ENCODE measurements at places on chromosomes 6 and 20.

- no peak for DNase-seq
Observed at GRCh38 chr6:134002821-134003220, 49.6 kb downstream of the SLC2A12 start.

DNA sequence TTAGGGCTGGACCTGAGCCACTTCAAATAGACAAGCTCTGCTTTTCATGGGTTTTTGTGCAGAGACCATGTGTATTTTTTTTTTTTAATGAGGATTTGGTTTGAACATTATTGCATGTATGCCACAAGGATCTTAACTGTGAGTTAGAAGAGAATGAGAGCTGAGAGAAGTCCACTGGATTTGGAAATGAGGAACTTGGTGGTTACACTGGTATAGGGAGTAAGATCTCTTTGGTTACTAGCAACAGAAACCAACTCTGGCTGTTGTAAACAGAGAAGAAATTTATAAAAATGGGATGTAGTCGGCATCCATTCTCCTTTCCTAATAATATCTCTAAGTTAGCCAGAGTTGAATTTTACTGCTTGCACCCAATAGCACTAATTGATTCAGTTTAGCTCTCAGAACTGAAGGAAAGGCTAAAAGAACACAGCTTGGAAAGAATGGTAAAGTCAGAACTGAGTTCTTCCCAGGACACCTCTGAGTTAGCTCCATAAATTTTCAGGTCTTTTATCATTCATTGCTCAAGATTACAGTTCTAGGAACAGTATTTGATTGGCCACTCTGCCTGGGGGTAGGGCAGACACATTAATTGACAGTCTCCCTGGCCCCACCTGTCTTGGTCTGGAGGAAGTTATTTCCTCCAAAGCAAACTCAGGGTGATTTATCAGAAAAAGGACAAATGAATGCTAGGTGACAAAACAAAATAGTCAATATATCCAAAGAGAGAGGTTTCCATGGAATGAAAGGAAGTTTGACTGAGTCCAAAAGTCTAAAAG is 3.9 kb upstream of the WFDC2 start:
- no peak for DNase-seq

DNA sequence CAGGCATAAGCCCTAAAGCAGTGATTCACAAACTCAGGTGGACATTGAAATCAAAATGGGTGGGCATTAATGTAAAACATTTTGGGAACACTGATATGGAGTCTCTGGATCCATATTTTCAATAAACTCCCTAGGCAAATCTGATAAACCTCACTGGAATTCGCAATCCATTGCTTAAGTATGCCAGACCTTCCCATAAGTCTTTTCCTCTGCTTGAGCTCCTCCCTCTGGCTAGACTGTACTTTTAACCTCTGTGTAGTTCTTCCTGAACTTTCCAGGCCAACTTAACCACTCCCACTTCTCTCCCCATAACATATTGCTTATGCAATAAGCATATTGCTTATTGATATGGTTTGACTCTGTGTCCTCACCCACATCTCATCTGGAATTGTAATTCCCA is 629.7 kb upstream of the IMPG1 start:
- DNase-seq: no peak

- DNase-seq: no peak
Observed at GRCh38 chr20:64056639-64056888, 6.4 kb upstream of the TCEA2 start.

DNA sequence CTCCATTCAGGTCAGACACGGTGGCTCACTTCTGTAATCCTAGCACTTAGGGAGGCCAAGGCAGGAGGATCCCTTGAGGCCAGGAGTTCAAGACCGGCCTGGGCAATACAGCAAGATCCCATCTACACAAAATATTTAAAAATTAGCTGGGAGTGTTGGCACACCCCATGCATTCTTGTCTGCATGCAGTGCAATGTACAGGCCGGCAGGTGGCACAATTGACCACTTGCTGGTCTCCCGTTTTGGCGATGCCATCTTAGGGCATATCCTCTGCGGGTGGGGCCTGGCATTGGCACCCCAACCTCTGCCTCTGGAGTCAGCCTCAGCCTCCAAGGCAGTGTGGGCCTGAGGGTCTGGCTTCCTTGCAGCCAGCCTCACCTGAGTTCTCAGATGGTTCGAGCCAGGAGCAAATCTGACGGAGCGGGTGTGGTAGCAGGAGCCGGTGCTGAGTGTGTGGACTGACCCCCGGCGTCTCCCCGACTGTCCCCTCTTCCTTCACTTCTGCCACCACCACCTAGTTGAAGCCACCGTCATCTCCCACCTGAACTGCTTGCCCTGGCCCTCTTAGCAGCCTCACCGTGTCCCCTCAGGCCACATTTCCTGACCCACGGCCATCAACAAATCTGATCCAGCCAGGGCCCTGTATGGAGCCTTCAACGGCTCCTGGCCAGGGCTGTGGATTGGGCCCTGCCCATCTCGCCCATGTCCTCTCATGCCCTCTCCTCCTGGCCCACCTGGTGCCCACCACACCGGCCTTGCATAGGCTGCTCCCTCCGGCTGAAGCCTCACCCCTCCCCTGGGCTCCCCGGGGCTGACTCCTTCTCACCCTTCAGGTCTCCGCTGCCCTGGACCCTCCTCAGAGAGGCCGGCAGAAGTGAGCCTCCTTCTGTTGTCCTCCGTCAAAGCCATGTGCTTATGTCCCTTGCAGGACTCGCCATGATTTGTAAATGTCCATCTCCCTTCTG is 44.0 kb downstream of the EFCAB8 start:
- peak; percentile 70 for DNase-seq

DNA sequence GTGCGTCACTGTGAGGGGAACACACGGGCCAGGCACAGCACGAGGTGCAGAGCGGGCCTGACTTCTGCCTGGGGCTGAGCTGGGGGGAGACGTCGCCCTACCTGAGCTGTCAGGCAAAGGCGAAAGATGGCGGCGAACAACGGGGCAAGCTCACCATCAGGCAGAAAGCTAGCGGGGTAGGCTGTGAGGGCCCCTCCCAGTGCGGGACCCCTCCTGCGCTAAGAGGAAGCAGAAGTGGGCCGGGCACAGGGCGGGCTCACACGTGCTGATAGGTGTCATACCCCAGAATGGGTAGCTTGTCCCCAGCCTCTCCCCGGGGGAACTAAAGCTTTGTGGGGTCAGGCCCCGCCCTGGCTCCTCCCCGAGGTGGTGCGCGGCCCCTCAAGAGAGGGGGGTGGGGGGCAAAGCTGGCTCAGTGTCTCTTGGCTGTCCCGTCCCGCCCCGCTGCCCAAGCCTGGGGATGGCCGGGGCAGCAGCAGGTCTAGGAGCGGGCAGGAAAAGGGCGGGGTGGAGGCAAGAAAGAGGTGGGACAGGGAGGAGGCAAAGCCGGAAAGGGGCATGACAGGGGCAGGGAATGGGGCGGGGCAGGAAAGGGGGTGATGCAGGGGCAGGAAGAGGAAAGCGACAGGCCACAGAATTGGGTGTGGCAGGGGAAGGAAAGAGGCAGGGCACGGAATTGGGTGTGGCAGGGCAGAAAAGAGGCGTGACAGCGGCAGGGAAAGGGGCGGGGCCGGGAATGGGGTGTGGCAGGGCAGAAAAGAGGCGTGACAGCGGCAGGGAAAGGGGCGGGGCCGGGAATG is 14.7 kb downstream of the UCKL1 start:
- peak; percentile 86 for DNase-seq

DNA sequence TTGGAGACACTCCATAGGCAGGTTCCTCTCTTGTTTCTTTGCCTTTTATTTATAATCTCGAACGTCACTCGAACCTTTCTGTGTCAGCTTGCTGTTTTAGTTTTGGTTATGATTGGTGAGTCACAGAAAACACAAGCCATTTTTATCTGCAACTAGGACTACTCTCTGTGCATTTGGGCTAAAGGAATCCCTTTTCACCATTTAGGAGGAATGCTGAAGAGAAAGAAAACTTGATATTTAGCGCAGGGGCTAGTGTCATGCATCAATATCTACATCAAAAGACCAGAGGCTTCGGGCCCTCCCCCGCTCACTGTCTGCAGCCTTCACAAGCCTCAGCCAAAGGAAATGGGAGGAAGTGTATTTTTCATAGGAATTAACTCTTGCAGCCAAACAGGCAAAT is 507.8 kb upstream of the CITED2 start:
- DNase-seq: no peak

DNA sequence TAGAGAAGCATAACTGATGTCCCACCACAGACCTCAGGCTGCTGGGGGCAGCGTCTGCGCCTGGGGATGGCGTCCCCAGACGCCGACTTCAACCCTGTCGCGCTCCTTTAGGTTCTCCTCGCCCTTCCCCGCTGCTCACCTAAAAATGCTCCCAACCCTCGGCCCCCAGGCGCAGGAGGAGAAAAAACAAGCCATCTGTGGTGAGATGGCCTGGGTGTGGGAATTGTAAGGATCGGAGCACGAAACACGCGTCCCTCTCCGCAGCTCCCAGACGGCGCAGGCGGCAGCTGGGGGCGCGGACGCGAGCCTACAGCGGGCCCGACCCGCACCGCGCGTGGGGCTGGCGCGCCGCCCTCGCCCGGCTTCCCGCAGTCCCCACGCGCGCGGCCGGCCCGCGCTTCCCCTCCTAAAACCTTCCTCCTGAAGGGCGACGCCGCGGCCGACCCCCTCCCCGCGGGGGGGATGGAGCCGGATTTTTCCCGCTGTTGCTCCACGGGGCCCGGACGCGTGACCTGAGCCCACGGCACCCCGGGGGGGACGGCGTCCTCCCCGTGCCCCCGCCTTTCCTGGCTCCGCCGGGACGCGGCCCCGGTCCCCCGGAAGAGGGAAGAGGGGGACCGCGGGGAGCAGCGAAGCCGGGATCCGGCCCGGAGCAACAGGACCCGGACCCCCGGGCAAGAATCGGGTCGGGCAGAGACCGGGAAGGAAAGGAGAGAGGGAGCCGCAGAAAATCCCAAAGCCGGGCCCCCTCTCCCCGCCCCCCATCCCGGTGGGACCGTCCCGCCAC is 611 bp downstream of the EPB41L2 start:
- DNase-seq: peak; percentile 26

DNA sequence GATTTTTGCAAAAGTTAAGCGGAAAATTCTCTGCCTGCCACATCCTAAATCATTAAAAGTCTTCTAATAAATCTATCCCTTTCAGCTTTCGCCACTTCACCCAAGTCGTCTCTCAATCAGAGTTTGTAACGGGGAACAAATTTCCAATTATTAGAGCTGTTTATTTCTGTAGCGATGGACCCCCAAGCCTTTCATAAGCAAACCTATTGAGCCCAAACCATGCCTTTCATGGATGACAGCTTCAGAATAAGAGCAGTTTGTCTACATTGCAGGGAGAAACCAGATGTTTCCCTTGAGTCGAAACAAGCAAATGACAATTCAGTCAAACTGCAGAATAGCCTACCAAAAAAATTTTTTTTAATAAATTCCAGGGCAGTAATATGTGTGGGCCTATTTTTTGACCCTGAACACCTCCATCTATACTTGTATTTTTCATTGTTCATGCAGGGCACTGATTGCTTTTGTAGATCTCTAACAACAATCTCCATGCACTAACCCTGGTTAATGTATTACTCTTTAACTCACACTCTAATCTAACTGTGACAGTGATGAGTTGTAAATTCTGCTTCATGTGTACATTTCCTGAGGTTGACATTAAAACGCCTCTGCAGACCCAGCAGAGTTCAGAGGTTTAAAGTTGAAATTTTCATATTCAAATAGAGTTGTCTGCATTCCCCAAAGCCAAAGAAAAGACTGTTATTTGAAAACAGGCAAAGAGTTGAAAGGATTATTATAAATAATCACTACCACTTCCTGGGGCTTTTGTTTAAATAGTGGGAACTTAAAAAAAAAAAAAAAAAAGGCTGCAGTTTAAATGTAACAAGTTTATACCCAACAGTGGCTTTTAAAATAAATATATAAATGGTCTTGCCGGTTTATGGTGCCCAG is 64.5 kb downstream of the ATP9A start:
- DNase-seq: no peak

- DNase-seq: no peak
Observed at GRCh38 chr6:36777801-36778200, 61.4 kb downstream of the CPNE5 start.

GRCh38 chr6:169587975-169588374 is 113.9 kb downstream of the WDR27 start:
- DNase-seq: no peak

GRCh38 chr20:13054011-13054410 is 45.2 kb downstream of the SPTLC3 start:
- DNase-seq: no peak

DNA sequence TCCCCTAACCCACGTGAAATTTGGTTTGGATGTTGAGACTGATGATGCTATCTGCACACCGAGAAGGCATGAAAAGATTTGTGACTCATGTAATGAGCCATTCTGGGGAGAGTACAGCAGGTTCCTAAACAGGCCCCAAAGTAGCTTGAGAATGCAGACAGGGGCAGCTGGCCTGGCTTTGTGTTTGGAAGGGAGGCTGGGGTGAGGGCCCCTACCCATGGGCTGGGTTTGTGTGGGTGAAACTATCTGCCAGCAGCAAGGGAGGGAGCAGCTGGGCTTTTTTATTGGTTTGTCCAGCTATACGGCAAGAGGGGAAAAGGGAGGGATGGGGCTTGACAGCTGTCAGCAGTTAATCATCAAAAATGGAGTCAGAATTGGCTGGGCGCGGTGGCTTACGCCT is 87.0 kb upstream of the RNF24 start:
- no peak for DNase-seq

DNA sequence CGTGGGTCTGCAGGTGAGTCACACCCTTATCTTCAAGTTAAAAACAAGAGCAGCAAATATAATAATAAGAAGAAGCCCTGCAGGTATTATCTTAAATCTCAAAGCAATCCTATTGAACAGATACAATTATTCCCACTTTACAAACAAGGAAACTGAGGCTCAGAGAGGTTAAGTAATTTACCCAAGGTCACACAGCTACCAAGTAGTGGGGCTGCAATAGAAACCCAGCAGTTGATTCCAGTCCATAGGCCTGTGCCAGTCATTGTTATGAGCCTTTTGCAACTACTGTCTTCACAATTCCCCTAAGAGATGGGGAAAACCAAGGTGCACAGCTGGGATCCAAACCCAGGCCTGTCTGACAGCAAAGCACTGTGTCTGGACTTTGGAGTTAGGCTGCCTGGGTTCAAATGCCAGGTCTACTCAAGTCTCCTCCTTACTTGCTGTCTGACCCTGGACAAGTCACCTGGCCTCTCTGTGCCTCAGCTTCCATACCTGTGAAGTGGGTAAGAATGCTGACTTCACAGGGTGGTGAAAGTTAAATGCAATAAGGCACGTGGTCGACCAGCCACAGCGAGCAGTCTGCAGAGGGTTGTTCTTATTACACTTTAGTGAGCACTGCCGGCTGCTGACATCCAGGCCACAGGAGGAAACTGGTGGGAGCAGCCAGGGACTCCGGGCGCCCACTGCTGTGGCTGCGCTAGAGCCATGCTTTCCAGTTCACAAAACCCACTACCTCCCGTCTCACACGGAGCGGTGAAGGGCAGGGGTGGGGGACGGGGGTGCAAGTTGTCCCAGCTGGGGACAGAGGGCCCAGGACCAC is 6.1 kb downstream of the MYL9 start:
- no peak for DNase-seq

- DNase-seq: no peak
Observed at GRCh38 chr6:133160536-133160935, 80.6 kb upstream of the EYA4 start.

GRCh38 chr20:33667245-33667675 is 517 bp downstream of the ACTL10 start:
- DNase-seq: no peak
